Inflammatory macrophage (primary cell): ENCODE measurements at places on chromosomes 11 and 22.

GRCh38 chr11:132846075-132846474 is 686.2 kb downstream of the OPCML start:
- no peak for DNase-seq

DNA sequence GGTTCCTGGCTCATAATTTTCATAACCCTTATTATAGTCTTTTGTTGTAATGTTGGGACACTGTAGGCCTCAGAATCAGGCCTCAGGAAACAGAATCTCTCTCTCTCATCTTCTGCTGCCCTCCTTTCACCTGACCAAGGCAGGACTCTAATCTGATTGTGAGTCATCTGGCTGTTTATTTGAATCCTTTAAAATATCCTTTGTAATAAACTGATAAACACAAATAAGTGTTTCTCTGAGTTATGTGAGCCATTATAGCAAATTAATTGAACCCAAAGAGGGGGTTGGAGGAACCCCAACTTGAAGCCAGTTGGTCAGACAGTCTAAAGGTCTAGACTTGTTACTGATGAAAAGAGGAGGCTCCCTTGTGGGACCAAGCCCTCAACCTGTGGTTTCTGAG is 30.6 kb downstream of the ACER3 start:
- no peak for DNase-seq

DNA sequence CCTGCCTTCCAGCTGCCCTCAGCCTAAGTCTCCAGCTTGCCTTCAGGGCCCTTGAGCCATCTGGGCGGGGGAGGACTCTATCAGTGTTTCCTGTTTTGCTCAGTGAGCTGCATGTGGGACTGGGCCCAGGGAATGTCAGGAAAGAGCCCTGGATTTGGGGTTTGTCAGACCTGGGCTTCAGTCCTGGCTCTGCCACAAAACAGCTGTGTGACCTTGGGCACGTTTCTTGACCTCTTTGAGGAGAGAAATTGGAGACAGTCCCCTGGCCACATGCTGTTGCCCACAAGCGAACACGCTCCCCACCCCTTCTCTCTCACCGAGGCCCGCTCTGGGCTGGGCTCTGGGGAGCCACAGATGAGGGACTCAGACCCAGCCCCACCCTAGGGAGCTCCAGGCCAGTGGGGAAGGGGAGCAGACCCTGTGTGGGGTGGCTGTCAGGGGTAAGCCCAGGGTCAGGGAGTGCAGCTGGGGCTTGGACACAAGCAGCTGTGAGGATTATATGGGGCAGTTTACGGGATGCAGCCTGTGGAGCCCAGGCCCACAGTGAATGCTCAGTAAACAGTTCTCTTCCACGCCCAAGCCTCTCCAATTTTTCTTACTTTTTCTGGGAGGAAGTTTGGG is 12.3 kb downstream of the MYO7A start:
- DNase-seq: no peak

- DNase-seq: peak; percentile 85
Observed at GRCh38 chr11:47269829-47270305, at the start of gene MADD. Gene MADD (plus strand): TSS chr11:47270133.

- no peak for DNase-seq
Observed at GRCh38 chr11:115963156-115963555, 458.9 kb upstream of the CADM1 start.

DNA sequence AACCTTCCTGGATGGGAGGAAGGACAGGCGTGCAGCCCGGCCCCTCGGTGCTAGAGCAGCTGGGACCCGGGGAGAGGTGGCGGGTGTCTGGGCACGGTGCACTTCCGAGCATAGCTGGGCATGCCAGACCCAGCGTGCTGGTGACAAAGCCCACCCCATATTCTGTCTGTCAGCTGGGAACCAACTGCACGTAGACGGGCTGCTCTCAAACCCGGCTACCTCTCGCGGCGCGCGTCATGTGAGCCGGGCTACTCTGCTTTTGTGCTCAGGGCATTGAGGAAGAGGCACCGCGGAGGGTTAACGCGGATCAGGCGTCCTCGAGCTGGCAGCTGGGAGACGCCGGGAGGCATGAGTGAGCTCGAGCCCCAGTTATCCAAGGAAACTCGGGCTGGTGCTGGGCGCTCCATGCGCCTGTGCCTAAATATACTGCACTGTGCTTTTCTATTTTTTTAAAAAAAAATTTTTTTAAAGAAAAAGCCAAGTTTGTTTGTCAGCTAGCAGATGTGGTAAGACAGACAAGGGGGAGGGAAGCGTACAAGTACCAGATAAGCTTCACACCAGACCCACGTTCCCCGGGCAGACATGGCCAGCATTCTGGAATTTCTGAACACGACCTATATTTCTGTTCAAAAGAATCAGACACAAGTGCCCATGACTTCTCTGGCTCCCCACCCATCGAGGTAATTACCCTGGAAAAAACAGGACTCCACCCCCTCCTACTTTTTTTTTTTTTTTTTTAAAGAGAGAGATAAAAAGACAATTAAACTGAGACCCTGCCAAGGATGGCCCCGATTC is 425.6 kb downstream of the SHANK2 start:
- DNase-seq: no peak

- no peak for DNase-seq
Observed at GRCh38 chr11:27412192-27412691, 49.2 kb upstream of the CCDC34 start.

- no peak for DNase-seq
Observed at GRCh38 chr11:30358536-30358935, 35.6 kb downstream of the ARL14EP start.

- peak; percentile 66 for DNase-seq
Observed at GRCh38 chr11:78039919-78040671, 17.0 kb upstream of the KCTD14 start.

- DNase-seq: peak; percentile 24
Observed at GRCh38 chr11:12864316-12865156, 144.6 kb upstream of the RASSF10 start.
